Activated CD8-positive, alpha-beta T cell treated with anti-CD3 and anti-CD28 coated beads, Interleukin-2, amount 10 ng/mL, durations not matched to agents 7 days and 5 days (primary cell): ENCODE measurements at places on chromosomes 12 and 14. TPM values are rescaled to one million over a fixed set of nuclear protein-coding genes. Genes with fewer than 3 reads are reported as not detected.

MYO1A gene
- 1.4 TPM for total RNA-seq

TMPRSS12 gene
- total RNA-seq = not detected

DEPDC4 gene
- total RNA-seq = 2.8 TPM

CCDC177 gene
- total RNA-seq = not detected

CLEC1A gene
- not detected for total RNA-seq

CPSF2 gene
- total RNA-seq = 63.7 TPM

IFNG-AS1 gene
- total RNA-seq = 0.21 TPM

HPD gene
- not detected for total RNA-seq

KRT73 gene
- 0.45 TPM for total RNA-seq

INHBC gene
- total RNA-seq = not detected

CLEC12A gene
- 6.3 TPM for total RNA-seq

CDKN1B gene
- total RNA-seq = 96.7 TPM

HHIPL1 gene
- total RNA-seq = not detected

- no peak for DNase-seq
These were observed 7.4 kb upstream of the KRT2 start for GRCh38 chr12:52659395-52659794.

DNA sequence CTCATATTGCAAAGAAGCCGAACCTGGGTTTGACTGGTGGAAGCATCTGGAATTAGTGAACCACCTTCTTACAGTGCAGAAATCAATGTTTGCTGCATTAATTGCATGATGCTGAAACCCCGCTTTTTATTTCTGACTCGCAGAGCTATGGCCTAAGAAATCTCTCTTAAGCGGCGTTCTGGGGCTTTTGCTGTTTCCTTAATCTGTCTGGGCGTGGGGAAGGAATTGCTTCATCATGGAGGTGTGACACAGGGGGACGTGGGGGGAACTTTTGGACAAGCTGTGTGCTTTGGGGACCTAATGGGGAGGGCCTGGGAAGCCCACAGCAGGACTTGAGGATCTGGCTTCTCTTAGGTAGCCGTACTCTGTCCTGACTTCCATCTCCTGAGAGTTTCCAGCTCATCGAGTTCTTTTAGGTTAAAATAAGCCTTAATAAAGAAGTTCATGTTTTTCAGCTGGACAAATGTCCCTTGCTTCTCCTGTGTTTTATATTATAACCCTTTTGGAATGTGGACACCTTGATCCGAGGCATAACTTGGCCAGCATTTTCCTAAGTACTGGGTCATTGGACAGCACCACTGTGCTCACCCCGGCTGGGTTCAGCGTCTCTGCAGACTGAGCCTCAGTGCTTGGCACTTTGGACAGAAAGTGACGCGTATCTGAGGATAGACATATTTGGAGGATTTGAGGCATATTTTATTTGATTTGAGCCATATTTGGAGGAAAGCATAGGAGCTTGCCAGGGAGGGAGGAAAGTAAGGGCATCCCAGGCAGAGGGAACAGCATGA, 192.1 kb upstream of the MYL2 start:
- DNase-seq = no peak

- DNase-seq = no peak
These were observed 146.4 kb upstream of the FOXN3 start for GRCh38 chr14:89563471-89563870.

DNA sequence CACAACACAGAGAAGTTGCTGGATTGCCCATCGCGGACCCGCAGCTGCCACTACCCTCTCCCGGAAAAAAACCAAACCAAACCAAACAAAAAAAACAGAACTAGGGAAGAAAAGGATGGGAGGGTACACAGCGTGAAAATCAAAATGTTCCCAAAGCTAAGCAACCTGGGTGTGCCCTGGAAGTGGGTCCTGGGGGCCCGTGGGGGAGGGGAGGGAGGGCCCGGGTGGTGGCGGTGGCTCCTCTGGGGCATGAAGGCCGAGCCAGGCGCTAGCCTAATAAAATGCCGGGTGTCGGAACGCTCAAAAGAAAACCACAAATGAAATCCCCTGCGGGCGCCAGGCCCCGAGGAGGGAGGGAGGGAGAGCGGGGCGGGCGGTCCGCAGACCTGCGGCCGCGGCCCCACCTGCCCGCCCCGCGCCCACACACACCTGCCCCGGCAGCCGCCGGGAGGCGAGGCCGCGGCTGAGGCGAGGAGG, 787 bp downstream of the HECTD4 start:
- peak; percentile 46 for DNase-seq

GRCh38 chr12:19482551-19483109, 43.3 kb downstream of the AEBP2 start:
- peak; percentile 69 for DNase-seq

DNA sequence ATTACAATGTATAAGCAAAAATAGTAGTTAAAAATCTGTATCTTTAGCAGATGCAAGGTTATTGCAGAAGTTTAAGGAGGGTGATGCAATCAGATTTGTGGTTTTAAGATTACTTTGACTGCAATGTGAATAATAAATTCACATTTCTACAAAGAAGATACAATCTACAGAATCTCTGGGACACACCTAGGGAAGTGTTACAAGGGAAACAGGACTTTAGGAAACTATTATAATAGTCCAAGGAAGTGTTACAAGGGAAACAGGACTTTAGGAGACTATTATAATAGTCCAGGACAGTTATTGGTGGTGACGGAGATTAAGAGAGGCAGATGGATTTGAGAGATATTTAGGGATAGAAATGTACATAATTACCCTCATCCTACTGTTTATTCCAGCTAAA, 154.4 kb upstream of the GARIN6 start:
- no peak for DNase-seq

DNA sequence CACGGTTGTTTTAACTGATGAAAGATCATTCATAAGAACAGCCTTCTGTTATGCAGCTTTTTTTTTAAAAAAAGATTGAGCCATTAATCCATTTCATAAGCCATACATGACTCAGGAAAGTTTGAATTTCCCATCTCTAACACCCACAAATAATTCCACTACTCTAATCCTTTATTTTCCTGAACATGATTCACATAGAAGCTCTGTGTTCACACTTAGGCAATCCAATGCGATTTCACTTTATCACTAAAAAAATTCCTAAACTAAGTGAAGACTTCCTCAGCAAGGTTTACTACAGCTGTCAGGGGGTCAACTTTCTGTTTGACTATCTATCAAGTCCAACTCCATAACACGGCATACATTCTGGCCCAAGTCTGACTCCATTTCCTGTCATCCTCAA, 25.9 kb downstream of the PKP2 start:
- no peak for DNase-seq

DNA sequence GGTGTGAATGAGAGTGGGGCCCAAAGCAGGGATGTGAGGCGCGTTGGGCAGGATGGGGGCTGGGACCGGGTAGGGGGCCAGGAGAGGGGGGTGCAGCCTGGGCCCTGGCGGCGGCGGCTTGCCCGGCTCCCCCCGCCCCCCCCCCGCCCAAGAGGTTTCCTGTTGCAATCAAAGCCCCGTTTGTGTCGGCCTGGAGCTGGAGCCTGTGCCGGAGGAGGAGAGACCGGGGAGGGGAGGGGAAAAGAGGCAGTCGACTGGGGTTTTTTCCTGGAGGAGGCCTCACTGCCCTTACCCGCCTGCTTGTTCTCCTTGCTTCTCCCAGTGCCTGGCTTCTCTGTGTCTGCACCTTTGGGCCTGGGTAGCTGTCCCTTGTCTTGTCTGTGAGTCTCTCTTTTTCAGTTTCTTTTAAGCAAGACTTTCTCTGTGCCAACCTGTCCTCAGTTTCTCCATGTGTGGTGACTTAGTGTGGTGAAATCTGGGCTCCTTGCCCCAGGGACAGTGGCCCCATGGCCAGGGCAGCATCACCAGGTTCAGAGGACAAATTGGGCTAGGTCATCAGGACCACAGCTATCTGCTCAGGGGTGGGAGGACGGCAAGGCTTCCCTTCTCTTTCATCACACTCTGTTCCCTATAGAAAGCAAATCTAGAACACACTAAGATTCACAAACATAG, 8.5 kb downstream of the RARG start:
- DNase-seq = peak; percentile 53

DNA sequence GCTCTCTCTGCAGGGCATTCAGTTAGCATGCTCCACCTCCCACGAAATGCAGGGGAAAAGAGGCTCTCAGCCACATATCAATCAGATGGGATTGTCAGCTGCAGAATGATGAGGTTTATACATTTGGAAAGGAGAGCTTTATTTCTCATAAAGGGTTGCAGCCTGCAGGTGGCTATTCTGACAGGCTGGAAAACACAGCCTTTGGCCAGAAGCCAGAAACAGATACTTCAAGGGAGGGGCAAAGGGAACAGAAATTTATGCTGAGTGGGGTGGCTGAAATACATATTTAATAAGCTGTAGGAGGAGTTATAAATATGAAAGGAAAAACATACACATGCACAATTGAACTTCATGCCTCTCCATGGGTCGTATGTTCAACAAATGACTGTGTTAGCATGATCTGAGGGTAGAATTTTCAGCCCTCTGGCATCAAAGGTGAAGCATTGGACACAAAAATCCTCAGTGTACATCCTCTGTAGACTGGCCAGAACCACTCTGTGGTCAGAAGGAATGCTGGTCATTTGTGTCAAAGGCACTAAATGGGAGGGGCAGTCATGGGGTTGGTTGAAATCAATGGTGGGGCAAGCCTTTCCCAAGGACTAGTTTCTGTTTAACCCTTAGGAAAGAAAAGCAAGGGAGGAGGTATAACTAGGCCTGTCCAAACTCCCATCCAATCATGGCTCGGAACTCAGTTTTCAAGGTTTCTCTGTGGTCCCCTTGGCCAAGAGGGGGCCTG, 62.4 kb downstream of the TMX1 start:
- DNase-seq = no peak

GRCh38 chr12:124603100-124603541, 35.7 kb upstream of the NCOR2 start:
- no peak for DNase-seq

DNA sequence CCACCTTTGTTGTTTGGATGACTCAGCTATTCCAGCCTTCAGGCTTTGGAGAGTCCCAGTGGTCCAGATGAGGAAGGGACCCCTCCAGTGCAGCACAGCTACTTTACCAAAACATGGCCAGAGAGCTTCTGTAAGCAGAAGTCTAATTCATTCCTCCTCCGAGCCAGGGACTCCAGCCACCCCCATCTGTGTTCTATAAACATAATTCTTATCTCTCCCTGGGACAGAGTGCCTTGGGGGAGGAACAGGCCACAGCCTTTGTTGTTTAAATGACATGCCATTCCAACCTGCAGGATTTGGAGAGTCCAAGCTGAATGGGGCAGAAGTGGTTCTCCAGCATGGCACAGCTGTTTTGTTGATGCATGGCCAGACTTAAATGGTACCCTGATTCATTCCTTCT, 994.0 kb downstream of the TRHDE start:
- no peak for DNase-seq

DNA sequence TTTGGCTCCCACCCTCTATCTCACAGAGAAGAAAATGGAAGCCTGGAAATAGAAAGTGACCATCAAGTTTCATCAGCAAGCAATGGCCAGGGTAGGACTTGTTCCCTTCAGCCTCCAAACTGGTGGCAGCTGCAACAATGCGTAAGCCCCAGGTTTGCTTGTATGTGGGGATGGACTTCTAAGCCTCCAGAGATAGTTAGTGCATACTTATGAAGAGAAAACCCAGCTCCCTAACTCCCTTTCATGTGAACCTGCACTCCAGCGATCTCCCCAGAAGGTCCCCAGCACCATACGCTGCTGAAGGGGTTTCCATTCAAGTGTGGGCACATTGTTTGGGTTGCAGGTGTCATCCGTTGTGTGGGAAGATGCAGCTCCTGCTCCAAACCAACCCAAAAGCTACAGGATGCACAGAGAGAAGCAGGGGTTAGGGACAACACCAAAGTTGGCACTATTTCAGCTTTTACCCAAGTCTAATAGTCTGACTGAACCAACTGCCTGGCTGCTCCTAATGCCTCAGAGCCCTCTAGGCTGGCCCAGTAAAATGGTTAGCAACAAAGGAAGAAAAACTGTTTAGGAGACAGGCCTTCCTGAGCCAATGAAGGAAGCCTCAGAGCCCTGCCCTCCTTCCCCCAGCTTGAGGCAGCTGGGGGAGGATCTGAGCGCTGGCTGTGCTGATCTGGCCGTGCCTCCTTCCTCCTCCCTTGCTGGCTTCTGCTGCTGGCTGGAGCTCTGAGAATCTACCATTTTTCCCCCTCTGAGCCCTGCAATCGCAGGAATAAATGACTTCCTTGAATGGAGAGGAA, 12.3 kb downstream of the ZFP36L1 start:
- peak; percentile 73 for DNase-seq

DNA sequence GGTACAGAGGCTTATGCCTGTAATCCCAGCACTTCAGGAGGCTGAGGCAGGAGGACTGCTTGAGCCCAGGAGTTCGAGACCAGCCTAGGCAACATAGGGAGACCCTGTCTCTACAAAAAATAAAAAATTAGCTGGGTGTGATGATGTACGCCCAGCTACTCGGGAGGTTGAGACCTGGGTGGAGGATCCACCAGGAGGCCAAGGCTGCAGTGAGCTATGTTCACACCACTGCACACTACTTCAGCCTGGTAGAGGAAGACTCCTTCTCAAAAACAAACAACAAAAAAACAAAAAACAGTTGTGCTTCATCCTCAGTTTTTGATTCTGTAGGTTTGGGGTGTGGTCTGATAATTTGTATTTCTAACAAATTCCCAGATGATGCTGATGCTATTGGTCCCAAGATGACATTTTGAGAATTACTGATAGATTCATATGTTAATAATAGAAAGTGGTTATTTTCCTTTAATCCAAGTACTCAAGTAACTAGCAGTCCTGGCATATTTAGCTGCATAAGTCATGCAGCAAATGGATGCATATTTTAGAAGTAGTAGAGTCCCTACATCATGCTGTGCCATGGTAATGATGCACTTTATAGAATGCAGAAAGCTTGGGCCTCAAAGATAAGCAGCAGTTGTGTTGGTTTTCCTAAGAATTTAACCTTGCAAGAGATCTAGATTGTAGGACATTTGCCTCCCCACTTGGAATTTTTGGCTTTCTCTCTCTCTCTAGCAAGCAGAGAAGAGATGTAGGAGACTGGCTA, 76.1 kb upstream of the PAWR start:
- DNase-seq = no peak

DNA sequence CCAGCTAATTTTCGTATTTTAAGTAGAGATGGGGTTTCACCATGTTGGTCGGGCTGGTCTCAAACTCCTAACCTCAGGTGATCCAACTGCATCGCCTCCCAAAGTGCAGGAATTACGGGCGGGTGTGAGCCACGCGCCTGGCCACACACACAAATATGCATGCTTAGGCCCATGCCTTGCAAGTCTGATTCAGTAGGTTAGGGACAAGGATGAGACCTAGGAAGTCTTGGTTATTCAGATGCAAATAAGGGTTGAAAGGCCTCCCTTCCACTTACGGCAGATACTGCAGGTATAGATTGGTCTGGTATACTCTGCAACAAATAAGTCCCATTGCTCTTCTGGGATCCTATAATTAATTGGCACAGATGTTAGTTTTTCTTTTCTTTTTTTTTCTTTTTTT, 32.9 kb downstream of the TXNRD1 start:
- no peak for DNase-seq

DNA sequence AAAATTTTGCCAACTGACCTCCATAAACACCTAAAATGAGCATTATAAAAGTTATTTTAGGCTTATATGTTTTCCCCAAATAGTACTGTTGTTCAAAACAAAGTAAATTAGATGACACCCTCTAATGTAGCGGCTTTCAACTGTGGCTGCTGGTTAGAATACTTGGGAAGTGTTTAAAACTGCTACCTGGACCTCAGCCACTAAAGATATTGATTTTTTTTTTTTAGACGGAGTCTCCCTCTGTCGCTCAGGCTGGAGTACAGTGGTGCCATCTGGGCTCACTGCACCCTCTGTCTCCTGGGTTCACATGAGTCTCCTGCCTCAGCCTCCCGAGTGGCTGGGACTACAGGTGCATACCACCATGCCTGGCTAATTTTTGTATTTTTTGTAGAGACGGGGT, 16.2 kb downstream of the PRORP start:
- no peak for DNase-seq

GRCh38 chr12:110972866-110973265, 52.5 kb upstream of the MYL2 start:
- DNase-seq = no peak

- peak; percentile 67 for DNase-seq
These were observed 1.1 kb downstream of the PHLDA1 start for GRCh38 chr12:76030341-76031080.
